DMS153 (cell line): ENCODE measurements at places on chromosomes 1 and 21.

GRCh38 chr1:150902346-150902745, 15.4 kb downstream of the CTXND2 start:
- no peak for DNase-seq

GRCh38 chr1:233252441-233252840, 43.1 kb downstream of the PCNX2 start:
- no peak for DNase-seq

- no peak for DNase-seq
Observed at GRCh38 chr1:102853701-102854187, 254.6 kb downstream of the COL11A1 start.

- DNase-seq = no peak
Observed at GRCh38 chr1:917076-917459, 6.7 kb upstream of the SAMD11 start.

GRCh38 chr1:62435231-62436038, 1.4 kb upstream of the USP1 start:
- peak; percentile 49 for DNase-seq

DNA sequence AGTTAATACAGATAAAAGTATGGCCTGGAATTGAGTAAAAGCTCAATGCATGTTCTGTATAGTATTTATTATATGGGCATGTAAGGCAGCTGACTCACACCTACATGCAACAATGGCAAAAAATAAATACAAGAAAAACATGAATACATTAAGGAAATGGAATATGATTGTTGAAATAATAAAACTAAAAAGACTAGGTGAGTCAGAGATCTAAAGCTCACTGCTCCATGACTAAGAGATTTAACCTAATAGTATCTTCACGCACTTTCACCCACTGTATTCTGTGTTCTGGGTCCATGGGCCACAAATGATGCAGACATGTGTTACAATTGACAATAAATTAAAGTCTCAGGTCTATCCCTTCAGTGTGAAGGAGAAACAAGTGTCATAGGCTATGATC, 607.0 kb downstream of the AGBL4 start:
- no peak for DNase-seq

DNA sequence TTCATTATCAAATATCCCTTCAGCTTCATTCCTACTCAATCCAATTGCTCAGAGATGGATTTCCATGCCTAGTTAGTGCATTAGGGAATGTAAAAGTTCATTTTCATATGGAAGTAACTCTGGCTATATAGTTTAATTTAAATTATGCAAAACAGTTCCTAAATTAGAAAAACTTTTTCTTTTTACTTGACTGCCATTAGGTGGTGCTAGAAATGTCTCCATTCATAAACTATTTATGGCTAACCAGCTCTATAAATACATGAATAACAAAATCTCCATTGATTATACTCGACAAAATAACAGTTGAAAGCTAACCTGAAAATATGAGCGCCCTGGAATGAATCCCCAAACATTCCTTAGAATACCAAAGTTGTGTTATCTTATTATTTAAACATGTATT, 311.4 kb downstream of the USH2A start:
- DNase-seq = no peak

DNA sequence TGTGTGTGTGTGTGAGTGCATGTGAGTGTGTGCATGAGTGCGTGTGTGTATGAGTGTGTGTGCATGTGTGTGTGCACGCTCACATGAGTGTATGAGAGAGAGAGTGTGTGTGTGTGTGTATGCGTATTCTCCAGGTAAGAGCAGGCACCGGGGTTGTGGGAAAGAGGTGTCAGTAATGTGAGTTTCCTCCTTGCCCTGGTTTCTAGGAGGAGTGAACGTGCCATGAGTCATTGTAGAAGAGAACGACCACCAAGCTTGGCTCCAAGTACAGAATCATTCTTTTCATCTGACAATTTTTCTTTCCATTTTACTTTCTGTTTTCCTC, 79.1 kb downstream of the POFUT2 start:
- DNase-seq = no peak

DNA sequence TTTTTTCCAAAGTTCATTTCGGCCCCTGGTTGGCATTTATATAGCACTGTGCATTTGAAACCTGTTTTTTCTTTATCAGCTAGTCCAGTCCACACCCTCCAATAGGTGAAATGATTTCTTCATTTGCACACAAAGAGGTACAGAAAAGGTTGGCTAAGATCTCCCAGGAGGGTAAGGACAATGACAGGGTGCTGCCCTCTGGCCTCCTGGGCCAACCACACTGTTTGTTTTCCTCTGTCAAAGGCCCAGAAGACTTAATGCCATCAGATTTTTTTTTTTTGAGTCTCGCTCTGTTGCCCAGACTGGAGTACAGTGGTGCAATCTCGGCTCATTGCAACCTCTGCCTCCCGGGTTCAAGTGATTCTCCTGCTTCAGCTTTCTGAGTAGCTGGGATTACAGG, 70.1 kb upstream of the EFHD2 start:
- DNase-seq = no peak

- no peak for DNase-seq
Observed at GRCh38 chr21:39073717-39074116, 109.5 kb downstream of the PSMG1 start.

DNA sequence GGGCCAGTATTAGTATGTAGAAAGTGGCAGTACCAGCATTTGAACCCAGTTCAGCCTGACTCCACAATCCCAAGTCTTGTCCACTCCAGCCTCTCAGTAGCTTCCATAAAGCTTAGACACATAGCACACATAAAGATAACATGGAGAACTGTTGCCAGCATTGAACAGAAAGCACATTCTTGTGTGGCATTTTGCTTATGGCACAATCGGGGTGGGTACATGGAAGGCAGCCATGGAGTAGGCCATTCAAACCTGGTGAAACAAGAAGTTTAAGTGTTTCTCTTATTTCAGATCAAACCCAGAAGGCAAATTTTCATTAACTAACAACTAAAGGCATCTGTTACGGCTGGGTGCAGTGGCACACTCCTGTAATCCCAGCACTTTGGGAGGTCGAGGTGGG, 102.7 kb downstream of the HIVEP3 start:
- DNase-seq = no peak

- DNase-seq = no peak
Observed at GRCh38 chr1:182656842-182657397, 27.5 kb downstream of the RGS8 start.

DNA sequence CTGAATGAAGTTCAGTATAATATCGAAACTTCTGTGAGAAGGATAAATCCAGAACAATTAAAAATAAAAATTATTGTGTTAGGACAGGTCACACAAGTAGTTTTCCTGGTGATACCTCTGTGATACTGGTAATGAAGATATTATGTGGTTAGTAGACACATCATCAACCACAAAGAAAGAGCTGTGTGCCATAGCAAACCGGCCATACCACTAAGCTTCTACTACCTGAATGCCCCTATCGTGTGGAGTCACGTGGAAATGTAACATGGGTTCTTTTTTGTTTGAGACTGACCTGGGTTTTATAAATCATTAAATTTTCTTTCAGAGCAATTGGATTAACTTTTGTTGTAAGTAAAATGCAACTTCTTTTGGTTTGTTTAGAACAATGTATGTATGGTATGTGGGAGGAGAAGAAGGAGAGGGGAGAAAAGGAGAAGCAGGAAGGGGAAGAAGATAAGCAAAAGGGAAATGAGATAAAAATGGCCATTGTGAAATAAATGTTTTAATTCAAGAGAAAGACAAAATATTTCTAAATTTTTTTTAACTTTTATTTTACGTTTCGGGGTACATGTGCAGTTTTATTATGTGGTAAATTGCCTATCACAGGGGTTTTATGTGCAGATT, 58.2 kb upstream of the LRRC8B start:
- DNase-seq = no peak

GRCh38 chr21:33251119-33251518, 15.0 kb upstream of the IL10RB start:
- no peak for DNase-seq

DNA sequence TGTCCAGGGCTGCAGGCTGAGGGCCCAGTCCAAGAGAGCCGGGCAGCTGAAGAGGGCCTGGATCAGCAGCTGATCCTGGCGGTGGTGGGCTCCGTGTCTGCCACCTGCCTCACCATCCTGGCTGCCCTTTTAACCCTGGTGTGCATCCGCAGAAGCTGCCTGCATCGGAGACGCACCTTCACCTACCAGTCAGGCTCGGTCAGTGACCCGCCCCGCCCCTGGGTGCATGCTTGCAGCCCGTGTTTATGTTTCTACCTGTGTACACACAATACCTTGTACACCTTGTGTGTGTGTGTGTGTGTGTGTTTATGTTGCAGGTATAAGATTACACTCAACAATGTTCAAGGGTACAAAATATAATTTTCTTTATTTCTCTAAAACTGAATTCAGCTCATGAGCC, 13.0 kb downstream of the TIE1 start:
- no peak for DNase-seq

DNA sequence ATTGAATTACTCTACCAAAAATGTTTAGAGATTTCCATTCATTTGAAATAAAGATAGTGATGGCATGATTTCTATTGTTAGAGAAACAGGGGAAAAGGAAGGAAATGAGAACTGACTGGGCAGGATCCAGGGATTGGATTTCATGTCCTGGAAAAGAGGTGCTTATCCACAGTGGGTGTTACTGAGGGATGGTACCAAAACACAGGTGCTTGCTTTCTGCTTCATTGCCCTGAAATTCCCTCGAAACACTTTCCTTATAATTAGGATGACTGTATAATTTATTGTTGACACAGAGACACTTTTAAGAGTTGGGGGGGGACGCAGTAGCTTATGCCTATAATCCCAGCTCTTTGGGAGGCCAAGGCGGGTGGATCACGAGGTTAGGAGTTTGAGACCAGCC, 185.0 kb upstream of the KCNK2 start:
- DNase-seq = no peak

DNA sequence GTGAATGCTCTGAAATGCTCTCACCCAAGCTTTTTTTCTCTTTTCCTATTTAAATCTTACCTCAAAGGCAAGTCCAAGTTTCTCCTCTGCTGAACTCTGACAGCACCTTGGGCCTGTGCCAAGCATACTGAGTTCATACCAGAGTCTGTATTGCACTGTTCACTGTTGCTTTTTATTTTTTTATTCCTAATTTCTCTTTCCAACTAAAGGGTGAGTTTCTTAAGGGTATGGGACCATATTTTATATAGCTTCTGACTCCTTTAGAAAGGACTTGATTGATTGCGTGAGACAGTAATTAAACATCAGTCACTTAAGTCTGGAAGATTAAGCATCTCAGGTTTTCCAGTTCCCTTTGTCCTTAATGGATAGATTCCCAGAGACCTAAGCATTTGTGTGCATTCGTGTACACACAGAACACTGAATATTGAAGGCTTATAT, 69.9 kb downstream of the CACHD1 start:
- DNase-seq = no peak

DNA sequence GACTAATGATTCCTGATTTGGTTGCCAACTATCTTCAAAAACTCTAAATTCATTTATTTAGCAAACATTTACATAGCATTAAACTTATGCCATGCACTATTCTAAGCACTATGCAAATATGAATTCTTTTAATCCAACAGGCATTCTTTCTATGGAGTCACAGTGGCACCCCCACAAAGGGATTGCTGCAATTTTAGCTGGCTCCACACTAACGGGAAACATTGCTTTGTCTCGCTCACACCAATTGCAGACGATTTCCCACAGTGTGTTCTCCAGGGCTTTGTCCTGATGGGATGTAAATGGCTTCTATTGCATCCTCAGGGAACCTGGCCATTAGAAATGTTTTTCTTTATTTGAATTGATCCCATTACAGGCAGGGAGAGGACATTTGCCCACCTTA, 259.1 kb downstream of the BARHL2 start:
- no peak for DNase-seq

DNA sequence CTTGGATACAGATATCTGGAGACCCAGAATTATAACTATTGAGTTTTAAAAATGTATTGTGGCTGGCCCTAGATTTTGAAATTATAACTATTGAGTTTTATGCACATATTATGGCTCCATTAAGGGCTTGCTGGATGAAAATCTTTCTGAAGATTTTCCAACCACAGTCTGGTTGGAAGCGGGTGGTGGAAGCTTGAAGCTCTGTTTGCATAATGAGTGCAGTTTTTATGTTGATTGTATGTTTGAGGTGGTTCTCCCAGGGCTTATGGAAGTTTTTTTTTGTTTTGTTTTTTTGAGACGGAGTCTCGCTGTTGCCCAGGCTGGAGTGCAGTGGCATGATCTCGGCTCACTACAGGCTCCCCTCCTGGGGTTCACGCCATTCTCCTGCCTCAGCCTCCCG, 10.1 kb upstream of the CTPS1 start:
- DNase-seq = no peak

GRCh38 chr21:19510653-19511052, 1107.1 kb upstream of the TMPRSS15 start:
- no peak for DNase-seq

DNA sequence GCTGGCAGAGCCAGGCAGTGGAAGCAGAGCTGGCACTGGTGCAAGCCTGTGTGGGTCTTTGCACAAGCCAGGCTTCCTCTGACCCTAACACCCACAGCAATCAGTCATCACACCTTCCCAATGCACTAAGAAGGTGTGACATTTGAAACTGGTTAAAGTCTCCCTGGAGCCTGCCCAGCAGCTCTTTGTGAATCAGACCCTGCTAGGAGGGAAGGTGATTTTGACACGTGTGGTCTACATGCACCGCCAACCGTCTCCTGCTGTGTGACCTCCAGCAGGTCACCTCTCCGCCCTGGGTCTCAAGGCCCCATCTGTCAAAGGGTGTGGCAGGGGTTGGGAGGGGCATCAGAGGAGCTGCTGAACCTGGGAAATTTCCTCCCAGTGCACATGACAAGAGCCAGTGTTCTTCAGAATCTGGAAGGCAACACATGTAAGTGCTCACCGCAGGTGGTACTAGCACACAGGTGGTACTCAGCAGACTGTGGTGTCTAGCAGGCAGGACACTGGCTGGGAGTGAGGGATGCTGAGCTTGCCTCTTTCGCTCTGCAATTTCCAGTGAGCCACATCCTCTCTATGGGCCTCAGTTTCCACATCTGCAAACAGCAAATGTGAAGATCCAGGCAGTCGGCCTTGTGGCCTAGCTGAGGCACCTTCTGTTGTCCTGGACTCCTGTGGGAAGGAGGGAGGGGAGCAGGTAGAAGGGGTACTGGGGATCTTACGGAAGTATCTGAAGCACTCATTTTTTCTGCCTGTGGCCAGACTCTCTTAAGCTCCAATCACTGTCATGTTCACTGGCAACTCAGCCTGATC, 123.2 kb downstream of the DMRTB1 start:
- no peak for DNase-seq
